ENCODE measurements at places on chromosomes 11 and 22.
A peak's percentile ranks its signal among the peaks of the same experiment; 100 is the strongest.

GRCh38 chr11:117423046-117423575 lies 95.5 kb downstream of the CEP164 start:
- no peak for DNase-seq

GRCh38 chr22:44305888-44306287 lies 6.9 kb downstream of the SHISAL1 start:
- DNase-seq = no peak

GRCh38 chr11:21927628-21928027 lies 265.3 kb upstream of the ANO5 start:
- no peak for DNase-seq

DNA sequence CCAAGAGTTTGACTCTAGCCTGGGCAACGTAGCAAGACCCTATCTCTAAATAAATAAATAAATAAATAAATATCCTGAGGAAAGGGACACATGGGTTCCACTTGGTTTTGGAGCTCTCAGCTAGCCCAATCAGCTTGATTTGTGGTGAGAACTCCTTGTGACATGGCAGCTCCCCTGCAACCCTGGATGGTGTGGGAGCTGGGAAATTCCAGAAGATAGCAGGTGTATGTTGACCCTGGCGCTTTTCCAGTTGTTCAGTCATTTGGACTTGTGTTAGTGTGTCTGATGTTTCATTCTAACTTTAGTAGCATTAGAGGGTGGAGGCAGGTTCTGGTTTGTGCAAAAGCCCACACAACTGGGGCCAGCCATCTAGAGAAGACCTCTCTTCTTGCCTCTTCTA lies 148.5 kb upstream of the NCAM1 start:
- DNase-seq = no peak

GRCh38 chr11:116434986-116435385 lies 337.8 kb downstream of the BUD13 start:
- no peak for DNase-seq

- DNase-seq = no peak
Measured at GRCh38 chr11:749731-750130, 2.5 kb downstream of the TALDO1 start.

DNA sequence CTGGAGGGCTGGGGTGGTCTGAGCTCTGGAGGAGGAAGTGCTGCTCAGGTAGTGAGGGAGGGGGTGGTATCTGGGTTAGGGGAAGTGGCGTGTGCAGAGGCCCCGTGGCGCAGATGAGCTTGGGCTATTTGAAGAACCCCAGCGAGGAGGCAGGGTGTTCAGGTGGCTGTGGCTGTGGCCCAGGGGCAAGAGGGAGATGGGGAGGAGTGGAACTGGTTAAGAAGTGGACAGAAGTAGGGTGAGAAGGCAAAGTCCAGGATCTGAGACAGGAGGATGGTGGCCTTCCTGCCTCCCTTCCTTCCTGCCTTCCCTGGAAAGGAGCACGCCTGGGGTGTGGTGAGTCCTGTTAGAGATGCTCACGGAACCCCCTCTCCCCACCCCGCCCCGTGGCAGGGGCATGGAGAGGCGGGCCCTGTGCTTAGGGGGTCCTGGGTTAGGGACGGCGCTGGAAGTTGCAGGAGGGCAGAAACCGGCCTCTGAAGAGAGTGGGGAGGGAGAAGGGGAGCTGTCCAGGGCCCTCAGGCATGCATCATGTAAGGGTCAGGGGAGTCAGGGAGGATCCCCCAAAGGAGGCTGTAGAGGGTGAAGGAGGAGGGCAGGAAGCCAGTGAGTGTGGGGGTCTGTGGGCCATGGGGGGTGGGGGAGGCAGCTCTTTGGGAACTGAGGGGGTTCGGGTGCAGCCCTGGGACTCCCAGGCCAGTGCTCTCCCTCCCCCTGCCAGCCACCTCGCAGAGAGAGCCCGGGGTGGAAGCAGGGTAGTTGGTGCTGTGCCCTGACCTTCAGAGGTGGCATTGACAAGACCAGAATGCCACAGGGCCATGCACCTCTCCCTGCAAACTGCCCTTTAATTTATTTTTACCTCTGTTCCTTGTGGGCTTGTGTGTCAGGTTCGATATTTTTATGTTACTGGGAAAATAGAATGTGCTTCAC lies 63.7 kb upstream of the PARVG start:
- no peak for DNase-seq

DNA sequence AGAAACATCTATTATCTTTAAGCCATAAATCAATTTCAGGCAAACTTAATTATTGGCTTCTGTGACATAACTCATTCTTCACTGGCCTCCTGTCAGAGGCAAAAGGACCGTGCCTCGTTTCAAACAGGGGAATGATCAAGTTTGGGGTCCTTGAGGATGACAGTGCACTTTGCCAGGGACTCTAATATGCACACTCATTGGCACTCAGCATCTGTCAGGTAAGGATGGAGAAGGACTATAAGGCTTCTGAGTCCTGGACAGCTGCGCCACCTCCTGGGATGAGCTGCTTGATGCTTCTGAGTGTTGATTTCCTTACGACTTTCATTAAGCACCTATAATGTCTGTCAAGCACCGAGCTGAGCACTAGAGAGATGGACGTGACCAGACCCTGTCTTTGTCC lies 20.2 kb downstream of the BPIFC start:
- peak; percentile 4 for DNase-seq

DNA sequence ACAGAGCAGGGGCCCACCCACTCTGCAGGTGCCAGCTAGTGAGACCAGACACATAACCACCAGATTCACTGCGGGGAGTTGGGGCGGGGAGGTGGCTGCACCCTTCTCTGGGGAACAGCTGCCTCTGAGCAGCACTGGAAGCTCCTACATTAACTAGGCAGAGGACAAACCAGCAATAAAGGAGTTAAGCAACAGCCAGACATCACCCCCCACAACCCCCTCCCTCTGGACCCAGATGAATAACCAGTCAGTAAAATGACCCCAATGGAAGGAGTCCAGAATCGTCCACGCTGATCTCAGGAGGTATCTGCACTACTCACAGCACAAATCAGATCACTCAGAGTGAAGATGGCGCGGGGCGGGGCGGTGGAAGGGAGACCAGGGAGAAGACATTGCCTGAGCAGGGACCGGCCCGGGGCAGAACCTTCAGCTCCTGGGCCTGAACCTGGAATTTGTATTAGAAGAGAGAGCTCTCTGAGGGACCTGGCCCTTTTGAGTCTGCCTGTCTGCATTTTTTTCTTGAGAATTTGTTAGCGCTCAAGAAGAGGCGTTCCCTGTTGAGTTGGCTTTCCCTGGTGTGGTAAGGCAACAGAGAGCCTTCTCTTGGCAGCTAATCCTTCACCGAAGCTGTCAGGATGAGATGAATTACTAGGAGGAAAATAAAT lies 125.5 kb upstream of the NCAM1 start:
- no peak for DNase-seq

All from CD4-positive, alpha-beta T cell treated with Interleukin-21 for 1 hour (primary cell).